Stimulated activated CD4-positive, alpha-beta T cell treated with anti-CD3 and anti-CD28 coated beads, Interleukin-1b, Interleukin-23, amount 100 ng/mL, for 1 hour (primary cell): ENCODE measurements at places on chromosomes 6 and 20.

DNA sequence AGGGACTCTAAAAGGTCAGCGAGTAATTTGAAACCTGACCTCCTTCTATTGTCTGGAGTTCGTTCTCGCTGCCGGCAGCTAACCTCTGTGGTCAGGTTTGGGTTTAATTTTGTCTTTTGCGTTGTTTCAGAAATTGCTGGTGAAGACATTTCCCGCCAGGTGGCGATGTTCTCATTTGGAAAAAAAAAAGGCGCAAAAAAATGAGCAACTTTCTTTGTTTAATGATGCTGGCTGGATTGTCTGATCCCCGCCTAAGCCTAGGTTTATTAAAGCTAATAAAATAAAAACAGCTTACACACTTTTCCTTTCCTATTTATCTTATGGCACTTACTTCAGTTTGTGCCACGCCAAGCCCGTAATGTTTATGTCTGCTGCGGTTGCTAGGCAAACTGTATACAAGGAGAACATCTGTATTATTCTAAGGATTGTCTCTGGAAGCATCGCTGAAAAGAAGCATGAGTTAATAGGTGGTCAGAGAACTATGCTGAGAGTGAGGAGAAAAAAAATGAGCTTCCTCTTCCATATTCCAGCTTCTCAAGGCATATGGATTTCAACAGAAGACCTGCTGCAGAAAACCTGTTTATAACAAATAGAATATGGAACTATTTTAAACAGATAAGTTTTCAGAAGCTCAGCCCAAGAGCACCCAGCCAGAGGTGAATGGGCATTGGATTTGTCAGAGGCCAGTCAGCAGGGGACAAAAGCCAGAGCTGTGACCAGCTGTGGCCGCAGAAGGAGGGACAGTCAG lies 205.7 kb downstream of the DOK5 start:
- no peak for DNase-seq

- no peak for DNase-seq
These were observed 501.8 kb downstream of the HACE1 start for GRCh38 chr6:104357928-104358327.

DNA sequence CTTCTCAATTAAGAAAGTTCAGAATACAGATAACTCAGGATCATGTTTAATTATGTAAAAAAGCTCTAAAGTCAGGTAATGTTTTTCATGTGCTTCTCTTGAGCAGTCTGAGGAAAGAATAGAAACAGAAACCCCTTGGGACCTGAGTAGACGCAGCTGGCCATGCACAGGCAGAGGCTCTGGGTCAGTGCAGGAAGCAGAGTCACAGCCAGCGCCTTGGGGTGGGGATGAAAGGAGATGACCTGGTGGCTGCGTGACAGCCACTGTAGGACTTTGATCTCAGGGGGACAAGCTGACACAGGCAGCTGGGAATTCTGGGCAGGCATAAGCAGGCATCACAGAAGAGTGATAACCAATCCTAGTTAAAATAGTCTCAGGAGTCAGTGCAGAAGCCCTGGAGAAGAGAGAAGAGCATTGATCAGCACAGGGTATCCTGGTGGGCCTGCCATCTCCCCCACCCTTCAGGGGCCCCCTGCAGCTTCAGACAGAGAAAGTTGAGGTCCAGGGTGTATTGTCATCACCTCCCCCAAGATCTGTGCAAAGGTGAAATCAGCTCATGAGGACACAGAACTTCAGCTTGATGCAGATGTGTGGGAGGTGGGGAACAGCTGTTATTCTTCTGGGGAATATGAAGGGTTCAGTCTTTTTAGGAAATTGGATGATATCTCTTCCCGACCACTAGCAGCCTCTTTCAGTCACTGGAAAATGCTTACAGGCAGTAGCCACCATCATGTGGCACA lies 6.4 kb downstream of the HLA-DQB1 start:
- DNase-seq: no peak

DNA sequence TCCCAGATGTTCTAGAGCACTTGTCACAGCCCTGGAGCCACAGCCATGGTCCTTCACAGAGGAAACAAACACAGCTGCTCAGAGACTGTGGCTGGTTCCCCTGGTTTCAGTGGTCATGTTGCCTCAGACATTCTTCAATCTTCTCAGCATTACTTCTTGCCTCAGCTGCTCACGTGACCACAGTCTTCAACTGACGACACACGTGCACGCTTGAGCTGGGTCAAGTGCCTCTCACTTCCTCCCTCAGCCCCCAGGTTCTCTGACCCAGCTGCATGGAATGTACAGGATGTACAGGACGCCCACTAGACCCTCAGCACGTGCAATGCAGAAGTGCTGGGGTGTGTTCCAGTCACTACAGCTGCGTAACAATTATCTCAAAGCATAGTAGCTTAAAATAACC lies 159.8 kb upstream of the GGTLC1 start:
- no peak for DNase-seq

- no peak for DNase-seq
These were observed 47.0 kb upstream of the DST start for GRCh38 chr6:56689663-56690062.

DNA sequence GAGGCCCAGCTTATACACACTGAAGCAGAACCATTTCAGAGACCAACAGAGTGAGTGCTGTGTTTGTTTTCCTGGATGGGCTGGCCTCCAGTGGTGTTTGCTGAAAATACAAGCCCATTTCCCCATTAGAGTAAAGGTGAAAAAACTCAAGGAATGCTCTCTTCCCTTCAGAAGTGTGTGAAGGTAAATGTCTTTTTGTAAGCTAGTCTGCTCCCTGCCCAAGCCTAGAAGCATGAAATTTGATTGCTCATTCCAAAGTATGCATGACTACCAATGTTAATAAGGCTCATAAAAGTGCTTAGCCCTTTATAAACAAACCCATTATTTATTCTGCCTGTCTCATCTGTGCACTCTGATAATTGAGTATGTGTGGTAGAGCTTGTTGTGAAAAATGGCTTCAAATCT lies 59.1 kb downstream of the ADGRF1 start:
- no peak for DNase-seq
